ENCODE measurements at places on chromosomes 1 and 21.

DNA sequence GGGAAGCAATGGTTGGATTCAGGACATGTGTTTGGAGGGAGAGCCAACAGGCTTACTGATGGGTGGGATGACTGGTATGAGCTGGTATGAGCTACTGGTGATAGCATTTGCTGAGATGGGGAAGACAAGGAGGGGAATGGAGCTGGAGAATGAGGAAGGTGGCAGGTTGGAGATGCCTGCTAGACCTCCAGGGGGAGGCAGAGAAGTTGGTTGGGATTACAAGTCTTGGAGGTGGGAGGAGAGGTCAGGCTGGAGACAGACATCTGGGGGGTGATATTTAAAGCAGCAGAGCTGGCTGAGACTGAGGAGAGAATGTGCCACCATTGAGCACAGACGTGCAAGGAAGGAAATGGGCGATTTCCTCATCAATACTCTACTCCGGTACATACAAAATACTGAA is 31.8 kb upstream of the ENO1 start:
- DNase-seq = no peak

GRCh38 chr1:145778146-145778540 is 45.8 kb downstream of the RNF115 start:
- no peak for DNase-seq

DNA sequence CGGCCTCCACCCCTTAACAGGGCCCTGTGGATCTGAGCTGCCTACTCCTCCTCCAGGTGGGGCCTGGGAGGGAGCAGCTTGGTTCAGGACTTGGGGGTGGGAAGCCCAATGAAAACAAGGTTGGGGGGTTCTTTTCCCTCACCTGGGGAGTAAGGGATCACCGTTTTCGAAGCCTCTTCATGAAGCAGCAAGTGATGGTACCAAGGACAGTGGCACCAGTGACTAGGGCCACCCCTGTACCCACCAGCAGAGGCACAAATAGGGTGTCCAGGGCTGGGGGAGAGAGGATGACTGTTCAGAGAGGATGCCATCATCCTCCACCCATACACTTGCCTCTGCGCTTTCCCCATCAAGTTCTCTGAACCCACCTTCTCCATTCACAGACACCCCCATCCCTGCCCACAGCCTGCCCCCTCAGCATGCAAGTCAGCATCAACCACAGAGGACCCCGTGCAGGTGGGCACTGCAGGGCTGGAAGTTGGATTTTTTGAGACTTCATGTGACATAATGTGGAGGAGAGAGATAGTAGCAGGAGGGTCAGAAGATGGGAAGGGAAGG is 6.7 kb downstream of the IGSF8 start:
- DNase-seq = no peak

GRCh38 chr21:22710721-22711120 is 1712.5 kb downstream of the NCAM2 start:
- no peak for DNase-seq

DNA sequence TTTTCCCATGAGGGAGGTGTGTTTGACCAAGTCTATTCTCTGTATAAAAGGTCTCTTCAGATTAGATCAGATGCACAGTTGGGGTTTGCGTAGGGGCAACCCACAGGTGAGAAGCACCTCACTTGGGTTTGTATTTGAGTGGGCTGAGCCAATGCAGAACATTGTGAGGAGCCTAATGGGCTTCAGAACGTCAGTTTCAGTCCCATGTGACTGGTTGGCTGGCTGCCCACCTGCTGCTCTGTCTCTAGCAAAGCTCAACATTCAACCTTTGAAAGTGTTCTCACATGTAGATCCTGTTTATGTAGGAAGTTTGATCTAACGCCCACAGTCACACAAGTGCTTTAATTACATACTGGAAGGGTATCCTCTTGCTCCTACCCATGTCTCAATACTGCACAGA is 105.5 kb downstream of the FASLG start:
- no peak for DNase-seq

DNA sequence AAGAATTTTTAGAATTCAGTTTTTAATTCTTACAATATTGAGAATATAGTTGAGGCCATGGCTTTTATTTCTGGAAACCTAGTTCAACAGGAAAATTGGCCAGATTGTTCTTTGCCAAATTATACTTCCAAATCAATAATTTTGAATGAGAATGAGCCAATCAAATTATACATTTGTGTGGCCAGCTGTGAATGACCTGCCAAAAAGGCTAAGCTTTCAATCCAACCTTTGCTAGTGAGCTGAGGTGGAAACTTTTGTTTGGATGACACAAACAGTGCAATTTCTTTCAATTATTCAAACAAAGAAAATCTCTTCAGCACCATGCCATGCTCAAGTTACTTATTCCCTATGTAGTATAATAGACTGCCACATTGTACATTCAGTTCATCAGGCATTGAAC is 167.8 kb downstream of the PATJ start:
- no peak for DNase-seq

GRCh38 chr21:35023396-35024070 is 25.6 kb downstream of the RUNX1 start:
- DNase-seq = no peak

DNA sequence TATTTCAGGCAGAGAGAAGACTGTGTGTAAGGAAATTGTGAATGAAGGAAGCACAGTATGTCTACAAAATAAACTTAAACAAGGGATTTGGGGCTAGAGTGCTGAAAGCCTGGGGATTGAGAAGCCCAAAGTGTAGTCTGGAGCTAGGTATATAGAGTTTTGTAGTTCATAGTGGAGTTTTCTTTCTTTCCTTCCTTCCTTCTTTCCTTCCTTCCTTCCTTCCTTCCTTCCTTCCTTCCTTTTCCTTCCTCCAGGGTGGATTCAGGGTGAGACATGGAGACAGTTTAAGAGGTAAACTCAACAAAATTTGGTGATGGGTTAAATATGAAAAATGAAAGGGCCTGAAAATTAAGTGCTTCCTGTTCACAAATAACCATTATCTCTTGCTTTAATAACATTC is 757.8 kb upstream of the CXADR start:
- no peak for DNase-seq

DNA sequence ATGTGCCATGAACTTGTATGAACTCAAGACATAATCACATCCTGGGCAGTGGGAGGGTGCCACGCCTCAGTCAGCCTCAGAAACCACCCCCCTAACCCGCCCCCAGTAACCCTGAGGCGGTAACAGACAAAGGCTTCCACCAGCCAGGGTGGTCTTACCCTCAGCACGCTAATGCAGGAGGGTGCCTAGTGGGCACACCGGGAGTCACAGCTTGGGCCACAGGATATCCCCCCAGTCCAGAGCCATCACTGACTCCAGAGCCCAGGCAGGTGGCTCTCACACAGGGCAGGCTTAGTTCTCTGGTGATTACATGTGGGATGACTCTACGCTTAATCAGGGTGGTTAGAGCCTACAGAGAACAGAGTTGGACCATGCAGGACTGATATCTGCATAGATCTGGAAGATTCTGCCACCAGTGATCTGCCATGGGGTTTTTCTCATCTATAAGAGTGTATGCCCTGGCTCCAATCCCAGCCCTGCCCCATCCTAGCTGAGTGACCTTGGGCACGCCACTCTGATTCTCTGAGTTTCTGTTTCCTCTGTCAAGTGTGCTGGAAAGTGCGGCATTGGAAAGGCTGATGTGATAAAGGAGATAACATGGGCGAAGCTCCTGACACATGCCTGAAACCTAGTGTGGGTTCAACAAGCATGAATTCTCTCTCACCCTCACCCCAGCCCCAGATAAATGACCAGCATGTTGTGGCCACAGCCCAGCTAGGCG is 27.3 kb downstream of the OPTC start:
- no peak for DNase-seq

- DNase-seq = peak; percentile 59
These were observed 1.1 kb upstream of the GTF2B start for GRCh38 chr1:88892357-88892877.

GRCh38 chr1:217896490-217896889 is 265.3 kb downstream of the SPATA17 start:
- DNase-seq = peak; percentile 26

DNA sequence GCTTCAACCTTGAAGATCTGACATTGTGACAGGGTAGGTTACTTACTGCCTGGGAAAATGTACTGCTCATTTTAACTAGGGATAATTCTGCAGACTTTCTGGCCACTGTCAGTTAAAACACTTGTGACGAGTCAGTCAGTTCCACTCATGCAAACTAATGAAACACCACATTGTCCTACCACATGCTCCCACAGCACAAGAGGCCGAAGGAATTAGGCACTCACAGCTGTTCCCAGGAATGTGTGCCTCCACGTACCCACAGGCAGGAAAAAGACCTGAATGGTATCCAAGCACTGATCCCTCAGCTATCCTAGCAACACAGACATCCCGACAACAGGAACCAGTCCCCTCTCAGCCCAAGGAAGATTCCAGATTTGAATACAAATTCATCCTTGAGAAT is 12.3 kb downstream of the BCAR3 start:
- no peak for DNase-seq

DNA sequence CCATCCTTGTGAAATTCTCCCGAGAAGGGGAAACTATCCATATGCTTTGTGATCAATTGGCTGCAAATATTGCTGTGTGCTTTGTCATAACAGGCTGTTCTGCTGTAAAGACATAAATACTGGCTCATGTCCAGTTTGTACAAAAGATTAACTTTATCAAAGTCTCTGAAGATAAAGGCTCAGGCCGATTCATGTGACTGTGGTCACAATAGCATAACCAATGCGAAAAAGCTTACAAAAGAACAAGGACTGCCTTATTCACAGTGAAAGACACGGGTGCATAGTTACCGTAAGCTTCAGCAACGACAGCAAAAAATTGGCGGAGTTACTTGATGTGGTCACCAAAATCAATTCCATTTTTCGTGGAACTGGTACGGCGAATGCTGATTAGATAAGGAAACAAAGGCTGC is 173.6 kb upstream of the CHRM3 start:
- DNase-seq = no peak

DNA sequence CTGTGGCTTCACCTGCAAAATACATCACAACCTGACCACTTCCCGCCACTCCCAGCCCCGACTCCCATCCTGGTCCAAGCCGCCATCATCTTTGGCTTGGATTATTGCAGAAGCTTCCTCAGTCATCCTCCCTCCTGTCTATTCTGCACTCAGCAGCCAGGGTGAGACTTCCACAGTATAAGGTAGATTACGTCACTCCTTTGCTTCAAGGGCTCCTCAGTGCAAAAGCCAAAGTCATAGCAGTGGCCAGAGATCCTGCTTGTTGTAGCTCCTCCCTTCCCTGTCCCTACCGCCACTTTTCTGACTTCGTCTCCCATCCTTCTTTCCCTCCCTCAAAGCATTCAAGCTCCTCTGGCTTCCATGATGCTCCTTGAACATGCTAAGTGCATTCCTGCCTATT is 152.8 kb downstream of the GRIK3 start:
- no peak for DNase-seq

DNA sequence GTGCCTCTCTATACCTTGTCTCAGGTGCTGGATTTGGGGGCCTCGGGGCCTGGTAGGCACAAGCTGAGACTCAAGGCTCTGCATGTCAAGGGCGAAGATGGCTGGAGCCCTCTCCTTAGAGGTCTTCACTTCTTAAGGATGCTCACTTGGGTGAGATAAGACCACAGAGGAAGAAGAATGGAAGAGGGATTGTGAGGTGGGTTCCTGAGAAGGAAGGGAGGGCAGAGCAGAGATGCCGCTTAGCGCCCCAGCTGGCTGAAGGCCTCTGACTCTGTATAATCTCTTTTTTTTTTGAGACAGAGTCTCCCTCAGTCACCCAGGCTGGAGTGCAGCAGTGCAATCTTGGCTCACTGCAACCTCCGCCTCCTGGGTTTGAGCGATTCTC is 32.2 kb downstream of the SOX13 start:
- no peak for DNase-seq

DNA sequence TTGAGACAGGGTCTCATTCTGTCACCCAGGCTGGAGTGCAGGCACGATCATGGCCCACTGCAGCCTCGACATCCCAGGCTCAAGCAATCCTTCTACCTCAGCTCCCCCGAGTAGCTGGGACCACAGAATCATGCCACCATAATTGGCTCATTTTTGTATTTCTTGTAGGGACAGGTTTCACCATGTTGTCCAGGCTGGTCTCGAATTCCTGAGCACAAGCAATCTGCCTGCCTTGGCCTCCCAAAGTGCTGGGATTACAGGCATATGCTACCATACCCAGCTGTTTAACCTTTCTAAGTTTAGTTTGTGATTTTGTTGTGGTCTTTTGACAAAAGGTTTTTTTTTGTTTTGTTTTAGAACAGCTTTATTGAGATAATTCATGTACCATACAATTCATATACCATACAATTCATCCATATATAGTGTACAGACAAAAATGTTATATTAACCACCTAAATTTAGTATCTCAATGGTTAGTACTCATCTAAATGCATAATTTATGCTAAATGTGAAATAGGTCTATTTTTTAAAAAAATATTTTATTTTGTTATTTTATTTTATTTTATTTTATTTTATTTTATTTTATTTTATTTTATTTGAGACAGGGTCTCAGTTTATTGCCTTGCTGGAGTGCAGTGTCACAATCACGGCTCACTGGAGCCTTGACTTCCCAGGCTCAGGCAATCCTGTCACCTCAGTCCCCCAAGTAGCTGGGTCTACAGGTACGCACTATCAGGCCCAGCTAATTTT is 8.9 kb downstream of the ZMPSTE24 start:
- no peak for DNase-seq

GRCh38 chr1:54791880-54792522 is 9.1 kb downstream of the TTC22 start:
- DNase-seq = no peak

- DNase-seq = no peak
These were observed 395.4 kb upstream of the ADAMTS5 start for GRCh38 chr21:27362249-27362648.

DNA sequence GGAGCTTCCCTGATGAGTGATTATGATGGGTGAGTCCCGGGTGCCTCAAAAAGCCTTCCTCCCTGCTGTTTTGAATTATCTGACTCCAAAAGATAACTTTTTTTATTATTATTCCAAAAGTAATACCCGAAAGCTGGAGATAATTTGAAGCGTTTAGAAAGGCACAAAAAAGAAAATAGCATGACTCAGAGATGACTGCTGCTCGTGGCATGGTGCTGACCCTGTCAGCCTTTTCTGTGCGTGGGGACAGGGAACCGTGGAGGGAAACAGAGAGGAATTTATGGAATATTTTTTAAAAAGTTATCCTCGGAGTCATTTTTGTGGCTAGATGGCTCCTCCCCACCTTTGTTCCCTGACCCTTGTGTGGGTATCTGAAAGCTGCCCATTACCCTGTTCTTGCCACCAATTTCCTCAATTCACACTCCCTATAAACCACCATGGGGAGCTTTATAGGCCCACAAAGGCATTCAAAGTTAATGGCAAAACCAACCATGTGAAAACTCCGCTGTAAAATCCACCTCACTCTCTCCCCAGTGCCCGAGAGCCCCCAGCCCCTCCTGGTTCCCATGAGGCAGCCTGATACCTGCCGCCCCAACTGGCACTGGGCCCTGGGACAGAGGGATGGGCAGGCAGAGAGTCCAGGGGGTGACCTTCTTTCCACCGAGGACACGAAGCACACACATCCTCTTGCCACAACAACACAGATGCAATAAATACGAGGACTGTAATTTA is 37.5 kb downstream of the IGSF21 start:
- DNase-seq = peak; percentile 13

DNA sequence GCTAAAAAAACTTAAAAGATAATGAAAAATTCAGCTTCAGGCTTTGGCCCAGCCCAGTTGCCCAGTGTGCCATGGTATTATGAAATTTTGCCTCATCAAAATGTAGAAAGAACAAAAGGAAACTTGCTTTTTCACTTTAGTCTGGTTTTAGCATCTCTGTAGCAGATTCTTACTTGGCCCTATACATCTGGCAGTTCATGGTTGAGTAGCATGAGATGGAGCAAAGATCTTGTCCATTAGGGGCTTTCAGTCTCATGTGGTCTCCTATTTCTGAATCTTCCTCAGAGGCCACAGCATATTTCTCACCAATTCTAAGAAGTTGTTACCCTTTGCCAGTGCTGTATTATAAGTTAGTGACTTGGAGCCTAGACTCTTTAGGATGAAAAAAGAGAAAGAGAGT is 58.5 kb downstream of the ATP2B4 start:
- no peak for DNase-seq

All from urothelium cell line (cell line).